Activated CD4-positive, CD25-positive, alpha-beta regulatory T cell treated with anti-CD3 and anti-CD28 coated beads, Interleukin-2, amount 50 U/mL, for 16 hours (primary cell): ENCODE measurements at places on chromosomes 4 and X.

DNA sequence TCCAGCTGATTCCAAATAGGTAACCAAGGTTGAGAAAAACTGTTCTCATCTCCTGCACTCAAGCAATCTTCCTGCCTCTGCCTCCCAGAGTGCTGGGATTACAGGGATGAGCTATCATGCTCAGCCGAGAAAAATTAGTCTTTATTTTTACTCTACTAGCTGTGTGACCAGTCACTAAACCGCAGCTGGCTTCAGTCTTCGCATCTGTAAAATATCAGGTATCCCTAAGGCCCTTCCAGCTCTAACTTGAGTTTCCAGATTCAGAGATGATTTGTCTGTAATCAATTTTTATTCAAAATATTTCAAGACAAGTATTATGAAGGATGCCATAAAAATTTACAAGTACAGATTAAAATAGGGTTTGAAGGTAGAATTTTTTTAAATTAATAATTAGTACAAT, 3.5 kb downstream of the ADH6 start:
- DNase-seq = no peak

GRCh38 chr4:40357738-40358137, 22.6 kb downstream of the CHRNA9 start:
- DNase-seq = no peak

DNA sequence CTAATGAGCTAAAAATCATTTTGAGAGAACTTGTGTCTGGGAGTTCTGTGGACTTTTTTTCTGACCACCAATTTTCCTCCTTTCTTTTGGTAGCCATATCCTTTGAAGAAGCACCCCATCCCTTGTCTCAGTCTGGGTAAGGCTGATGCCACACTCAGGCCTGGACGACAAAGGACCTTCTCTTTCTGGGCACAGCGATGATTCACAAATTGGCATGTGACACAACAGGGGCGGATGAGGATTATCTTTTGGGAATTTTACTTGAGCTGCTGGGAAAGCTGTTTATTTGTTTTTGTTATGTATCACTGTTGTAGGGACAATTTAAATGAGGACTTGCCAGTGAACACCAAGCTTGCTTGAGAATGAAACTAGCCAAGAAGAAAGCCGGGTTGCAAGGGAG, 233.4 kb upstream of the HAND2 start:
- DNase-seq = no peak

- DNase-seq = no peak
These were observed 22.6 kb upstream of the STBD1 start for GRCh38 chr4:76283900-76284299.

DNA sequence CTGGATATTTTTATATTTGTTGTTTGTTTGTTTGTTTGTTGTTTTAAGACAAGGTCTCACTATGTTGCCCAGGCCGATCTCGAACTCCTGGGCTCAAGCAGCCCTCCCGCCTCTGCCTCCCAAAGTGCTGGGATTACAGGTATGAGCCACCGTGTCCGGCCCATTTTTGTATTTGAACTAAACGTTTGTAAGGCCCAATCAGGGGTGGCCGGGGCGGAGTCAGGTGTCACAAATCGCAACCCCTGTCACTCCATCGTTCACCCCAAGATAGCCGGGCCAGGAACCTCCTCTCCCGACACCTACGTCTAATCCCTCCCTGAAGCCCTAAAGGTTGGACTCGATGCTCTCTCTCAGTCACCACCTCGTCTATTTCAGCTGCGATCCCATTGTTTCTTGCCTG, 722 bp upstream of the EFHC2 start:
- peak; percentile 3 for DNase-seq

DNA sequence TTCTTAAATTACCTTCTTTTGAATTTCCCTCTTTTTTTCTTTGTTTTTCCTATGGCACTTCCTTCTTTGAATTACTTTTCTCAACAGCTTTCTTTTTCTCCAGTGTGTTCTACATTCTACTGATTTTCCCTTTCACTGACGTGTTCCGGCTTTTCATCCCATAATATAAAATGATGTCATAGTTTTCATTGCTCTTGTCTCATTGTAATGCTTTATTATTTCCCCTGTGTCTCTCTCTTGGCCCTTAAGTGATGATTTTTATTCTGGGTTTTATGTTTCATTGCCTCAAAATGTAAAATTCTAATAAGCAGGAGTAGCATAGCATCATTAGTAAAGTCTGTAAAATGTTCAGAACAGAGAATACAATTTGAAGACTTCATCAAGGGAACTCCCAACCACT, 299.3 kb downstream of the KCTD8 start:
- DNase-seq = no peak

- DNase-seq = no peak
These were observed 162.9 kb upstream of the SPIN4 start for GRCh38 chrX:63513825-63514568.

GRCh38 chr4:128942607-128943006, 133.1 kb downstream of the JADE1 start:
- no peak for DNase-seq

- DNase-seq = no peak
These were observed 29.6 kb upstream of the IGFBP7 start for GRCh38 chr4:57139783-57140182.

- no peak for DNase-seq
These were observed 142.6 kb downstream of the TECRL start for GRCh38 chr4:64266669-64267068.
